Activated CD8-positive, alpha-beta T cell treated with anti-CD3 and anti-CD28 coated beads for 36 hours (primary cell): ENCODE measurements at places on chromosomes 7 and 10. TPM values are rescaled to one million over a fixed set of nuclear protein-coding genes. Genes with fewer than 3 reads are reported as not detected.

DNA sequence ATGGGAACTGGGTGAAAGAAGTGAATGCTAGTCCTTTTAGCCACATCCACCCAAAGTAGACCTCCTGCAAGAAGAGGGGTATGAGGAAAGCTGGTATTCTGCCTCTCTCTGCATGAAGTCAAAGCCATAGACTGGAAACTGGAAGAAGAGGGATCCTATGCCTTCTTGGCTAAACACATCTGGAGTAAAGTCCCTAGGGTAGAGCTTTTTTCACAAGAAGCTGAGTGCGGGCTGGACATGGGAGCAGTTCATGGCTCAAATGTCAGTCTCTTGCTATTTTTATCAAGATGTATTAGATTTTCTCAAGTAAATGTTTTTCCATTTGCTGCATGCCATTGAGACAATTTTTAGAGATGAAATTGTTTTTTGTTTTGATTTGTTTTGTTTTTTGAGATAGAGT lies 206.5 kb upstream of the TMEM72 start:
- H3K27ac ChIP-seq = no peak overlapping the region
- DNase-seq = no peak
- H3K4me1 ChIP-seq = no peaks in the 10 kb centered on the region
- no peaks in the 10 kb centered on the region for H3K27me3 ChIP-seq
- H3K36me3 ChIP-seq = no peaks in the 10 kb centered on the region

DNA sequence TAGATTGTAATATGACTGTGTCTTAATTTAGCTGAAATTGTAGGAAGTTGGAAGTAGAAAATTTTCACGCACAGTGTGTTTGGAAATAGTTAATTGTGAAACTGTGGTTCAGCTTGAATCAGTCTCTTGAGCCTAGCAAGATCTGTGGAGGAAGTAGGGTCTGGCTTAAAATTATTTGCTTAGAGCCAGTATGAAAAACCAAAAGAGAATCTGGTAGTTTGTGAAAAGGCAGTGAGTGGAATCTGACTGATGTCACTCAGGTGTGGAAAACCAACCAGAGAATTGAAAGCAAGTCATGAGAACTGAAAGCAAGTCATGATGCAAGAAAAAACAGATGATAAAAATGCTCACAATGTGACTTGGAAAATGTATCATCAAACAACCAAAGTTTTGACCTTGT lies 11.5 kb downstream of the LIPJ start:
- DNase-seq = no peak
- H3K27ac ChIP-seq = no peak overlapping the region
- peaks cover 9% of the 10 kb centered on the region for H3K4me1 ChIP-seq
- H3K4me3 ChIP-seq = no peak overlapping the region

DNA sequence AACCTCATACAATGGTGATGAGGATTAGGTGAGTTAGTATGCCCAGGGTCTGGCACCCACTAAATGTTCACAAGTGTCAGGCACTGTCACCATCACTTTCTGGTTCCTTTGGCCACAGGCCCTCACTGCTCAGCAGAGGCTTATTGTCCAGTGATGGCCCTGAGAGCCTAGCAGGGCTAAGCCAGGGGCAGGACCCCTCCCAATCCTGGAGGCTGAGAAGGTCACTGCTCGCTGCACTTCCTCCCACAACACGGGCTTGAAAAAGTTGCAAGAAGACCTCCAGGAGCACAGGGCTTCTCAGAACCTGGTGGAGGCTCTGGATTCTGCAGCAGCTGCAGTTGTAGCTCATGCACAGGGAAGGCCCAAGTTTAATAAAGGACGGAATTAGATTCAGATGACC lies 48.1 kb downstream of the DRGX start:
- H3K4me1 ChIP-seq = no peaks in the 10 kb centered on the region
- H3K36me3 ChIP-seq = no peaks in the 10 kb centered on the region
- H3K4me3 ChIP-seq = no peak overlapping the region
- peaks cover 3% of the 10 kb centered on the region for H3K27me3 ChIP-seq
- no peak for DNase-seq

DNA sequence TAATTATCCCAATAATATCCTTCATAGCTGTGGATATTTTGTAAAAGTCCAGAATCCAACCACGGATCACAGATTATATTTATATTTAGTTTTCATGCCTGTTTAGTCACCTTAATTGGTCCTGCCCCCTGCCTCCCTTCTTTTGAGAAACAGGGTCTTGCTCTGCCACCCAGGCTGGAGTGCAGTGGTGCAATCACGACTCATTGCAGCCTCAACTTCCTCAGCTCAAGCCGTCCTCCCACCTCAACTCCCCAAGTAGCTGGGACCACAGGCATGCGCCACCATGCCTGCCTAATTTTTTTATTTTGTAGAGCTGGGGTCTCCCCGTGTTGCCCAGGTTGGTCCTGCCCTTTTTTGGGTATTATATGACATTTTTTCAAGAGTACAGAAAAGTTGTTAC lies 129.4 kb downstream of the KAT6B start:
- no peaks in the 10 kb centered on the region for H3K27me3 ChIP-seq
- H3K4me1 ChIP-seq = peaks cover 39% of the 10 kb centered on the region
- no peak for DNase-seq

DNA sequence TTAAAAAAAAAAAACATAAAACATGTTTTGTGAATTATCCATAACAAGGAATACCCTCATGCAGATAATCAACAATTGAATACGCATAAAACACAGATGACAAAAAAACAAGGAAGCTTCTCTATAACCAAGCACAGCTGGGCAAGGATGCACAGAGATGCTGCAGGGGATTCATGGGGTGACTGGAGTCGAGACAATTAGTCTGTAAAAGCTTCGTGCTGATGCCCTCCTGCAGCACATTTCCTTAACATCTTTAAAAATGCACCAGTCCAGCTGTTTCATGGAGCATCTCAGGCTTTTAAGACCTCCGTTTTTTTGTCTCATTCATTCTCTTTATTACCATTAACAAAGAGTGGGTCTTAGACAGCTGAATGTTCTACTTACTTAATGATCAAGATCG lies 794.0 kb upstream of the C7orf33 start:
- no peaks in the 10 kb centered on the region for H3K36me3 ChIP-seq
- no peak overlapping the region for H3K4me3 ChIP-seq
- no peaks in the 10 kb centered on the region for H3K27me3 ChIP-seq
- no peaks in the 10 kb centered on the region for H3K4me1 ChIP-seq

DNA sequence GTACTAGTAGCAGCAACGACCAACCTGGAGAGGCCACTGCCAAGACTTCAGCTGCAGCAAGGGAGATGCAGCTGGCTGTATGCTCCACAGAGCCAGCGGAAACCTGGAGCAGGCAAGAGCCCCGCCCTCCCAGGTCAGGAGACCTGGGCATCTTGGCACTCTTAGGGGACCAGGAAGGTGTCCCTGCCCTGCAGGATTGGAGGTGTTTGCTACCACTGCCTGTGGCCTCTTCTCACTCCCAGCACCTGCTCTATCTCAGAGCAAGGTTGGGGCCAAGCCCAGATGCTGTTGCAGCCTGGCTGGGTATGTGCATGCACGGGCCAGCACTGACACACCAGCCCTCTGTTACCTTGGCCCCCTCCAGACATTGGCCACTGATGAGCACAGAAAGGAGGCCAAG lies 1512.8 kb downstream of the REEP3 start:
- no peaks in the 10 kb centered on the region for H3K36me3 ChIP-seq
- no peaks in the 10 kb centered on the region for H3K27me3 ChIP-seq
- H3K27ac ChIP-seq = no peak overlapping the region
- H3K4me3 ChIP-seq = no peak overlapping the region
- DNase-seq = no peak

Gene CARD11
- 103 TPM for total RNA-seq
